ENCODE measurements at places on chromosomes 3 and 15.
A peak's percentile ranks its signal among the peaks of the same experiment; 100 is the strongest.

- H3K27ac ChIP-seq: peak overlapping the region; percentile 98
- H3K27me3 ChIP-seq: no peaks in the 10 kb centered on the region
- H3K4me3 ChIP-seq: no peak overlapping the region
- DNase-seq: peak; percentile 80
- H3K4me1 ChIP-seq: peaks cover 16% of the 10 kb centered on the region
Observed at GRCh38 chr15:90881978-90882721, 2.2 kb upstream of the FES start.

- H3K4me3 ChIP-seq: no peak overlapping the region
- no peaks in the 10 kb centered on the region for H3K4me1 ChIP-seq
- no peaks in the 10 kb centered on the region for H3K27me3 ChIP-seq
- no peak for DNase-seq
- H3K36me3 ChIP-seq: no peaks in the 10 kb centered on the region
Observed at GRCh38 chr15:31208817-31209216, 107.3 kb upstream of the TRPM1 start.

- H3K27ac ChIP-seq: no peak overlapping the region
- no peak for DNase-seq
- no peaks in the 10 kb centered on the region for H3K4me1 ChIP-seq
- peaks cover 33% of the 10 kb centered on the region for H3K36me3 ChIP-seq
- H3K27me3 ChIP-seq: no peaks in the 10 kb centered on the region
Observed at GRCh38 chr3:33385423-33385822, 54.8 kb downstream of the UBP1 start.

- DNase-seq: no peak
- no peaks in the 10 kb centered on the region for H3K27me3 ChIP-seq
- no peak overlapping the region for H3K27ac ChIP-seq
Observed at GRCh38 chr3:119862616-119863015, 80.7 kb downstream of the NR1I2 start.

DNA sequence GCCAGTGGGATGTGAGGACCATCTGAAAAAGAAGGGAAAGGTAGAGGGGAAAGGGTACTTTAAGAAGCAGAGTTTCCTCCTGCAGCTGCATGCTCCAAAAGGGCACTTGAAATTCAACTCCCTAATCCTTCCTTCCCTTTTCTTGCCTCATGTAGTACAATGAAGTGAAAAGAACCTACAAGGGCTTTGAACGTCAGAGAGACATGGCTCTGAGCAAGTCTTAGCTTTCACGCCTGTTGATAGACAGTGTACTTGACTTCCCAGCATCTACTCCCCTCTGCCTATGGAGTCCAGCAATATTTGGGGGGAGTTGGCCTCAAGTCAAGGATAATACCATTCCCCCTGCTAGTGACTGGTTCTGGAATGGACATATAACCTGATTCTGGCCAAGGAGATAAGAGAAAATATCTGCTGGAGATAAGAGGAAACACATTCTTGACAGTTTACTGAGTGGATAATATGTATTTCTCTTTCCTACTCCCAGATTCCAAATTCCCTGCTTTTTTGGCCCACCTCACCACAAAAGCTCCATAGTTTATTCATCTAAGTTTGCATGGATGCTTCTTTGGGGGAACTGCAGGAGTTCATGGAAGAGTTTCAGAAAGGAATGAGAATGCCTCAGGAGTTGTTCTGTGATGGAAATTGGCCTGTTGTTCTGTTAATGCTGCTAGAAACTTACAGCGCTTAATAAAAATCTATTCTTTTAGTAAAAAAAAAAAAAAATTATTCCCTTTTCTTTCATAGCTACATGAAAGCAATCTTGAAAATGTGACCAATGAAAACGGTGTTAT lies 193.0 kb upstream of the TPM1 start:
- no peak overlapping the region for H3K4me3 ChIP-seq
- no peaks in the 10 kb centered on the region for H3K36me3 ChIP-seq
- H3K4me1 ChIP-seq: peaks cover 6% of the 10 kb centered on the region
- peaks cover 9% of the 10 kb centered on the region for H3K27me3 ChIP-seq
- DNase-seq: no peak

GRCh38 chr3:190619761-190620160 lies 105.9 kb downstream of the IL1RAP start:
- H3K36me3 ChIP-seq: peaks cover 17% of the 10 kb centered on the region
- no peaks in the 10 kb centered on the region for H3K27me3 ChIP-seq
- H3K4me1 ChIP-seq: peaks cover 25% of the 10 kb centered on the region
- no peak overlapping the region for H3K27ac ChIP-seq

DNA sequence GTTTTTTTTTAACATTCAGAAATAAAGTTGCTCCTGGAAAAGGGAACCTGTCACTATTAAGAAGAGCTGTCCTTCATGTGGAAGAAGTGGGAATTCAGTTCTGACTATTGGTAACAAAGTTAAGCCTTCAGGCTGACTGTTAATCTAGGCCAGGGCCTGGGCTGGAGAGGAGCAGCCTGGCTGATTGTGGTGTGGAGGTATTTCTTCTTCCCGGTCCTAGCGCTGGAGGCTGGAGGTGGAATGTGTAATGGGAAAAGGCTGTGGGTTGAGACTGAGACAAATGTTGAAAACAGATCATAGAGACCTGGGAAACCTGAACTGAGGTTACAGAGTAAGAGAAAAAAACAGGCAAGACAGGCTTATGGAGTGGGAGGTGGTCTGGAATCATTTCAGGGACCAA lies 23.8 kb upstream of the SH3BP5 start:
- no peak overlapping the region for H3K4me3 ChIP-seq
- H3K27ac ChIP-seq: peak overlapping the region; percentile 36
- H3K4me1 ChIP-seq: peaks cover 36% of the 10 kb centered on the region
- H3K36me3 ChIP-seq: no peaks in the 10 kb centered on the region
- H3K27me3 ChIP-seq: no peaks in the 10 kb centered on the region

GRCh38 chr3:36494461-36495109 lies 114.3 kb downstream of the STAC start:
- no peaks in the 10 kb centered on the region for H3K4me1 ChIP-seq
- H3K36me3 ChIP-seq: no peaks in the 10 kb centered on the region
- no peak overlapping the region for H3K27ac ChIP-seq

DNA sequence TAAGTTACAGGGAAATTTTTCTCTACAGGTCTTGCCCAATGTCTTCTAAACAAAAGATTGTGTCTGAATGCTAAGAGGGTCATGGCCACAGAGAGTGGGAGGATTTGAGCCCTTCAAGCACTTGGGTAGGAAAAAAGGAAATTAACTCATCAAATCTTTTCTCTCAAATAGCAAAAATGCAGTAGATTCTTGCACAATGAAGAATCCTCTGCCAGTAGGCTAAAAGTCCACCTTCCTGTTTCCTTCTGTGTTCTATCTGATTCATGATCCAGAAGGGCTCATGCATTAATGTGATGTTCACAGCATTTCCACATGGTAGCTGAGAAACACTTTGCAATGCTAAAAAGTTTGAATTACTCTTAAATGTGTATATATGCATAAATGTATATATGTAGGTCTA lies 177.1 kb downstream of the CD47 start:
- peaks cover 10% of the 10 kb centered on the region for H3K4me1 ChIP-seq
- H3K36me3 ChIP-seq: no peaks in the 10 kb centered on the region
- no peak overlapping the region for H3K27ac ChIP-seq
- H3K4me3 ChIP-seq: no peak overlapping the region
- no peaks in the 10 kb centered on the region for H3K27me3 ChIP-seq

- no peaks in the 10 kb centered on the region for H3K27me3 ChIP-seq
- no peak for DNase-seq
- H3K4me1 ChIP-seq: no peaks in the 10 kb centered on the region
Observed at GRCh38 chr3:194736277-194736895, 50.7 kb downstream of the FAM43A start.

- no peaks in the 10 kb centered on the region for H3K4me1 ChIP-seq
- H3K36me3 ChIP-seq: no peaks in the 10 kb centered on the region
- no peak for DNase-seq
- H3K4me3 ChIP-seq: no peak overlapping the region
- H3K27ac ChIP-seq: no peak overlapping the region
Observed at GRCh38 chr3:64179860-64180259, 45.4 kb downstream of the PRICKLE2 start.

DNA sequence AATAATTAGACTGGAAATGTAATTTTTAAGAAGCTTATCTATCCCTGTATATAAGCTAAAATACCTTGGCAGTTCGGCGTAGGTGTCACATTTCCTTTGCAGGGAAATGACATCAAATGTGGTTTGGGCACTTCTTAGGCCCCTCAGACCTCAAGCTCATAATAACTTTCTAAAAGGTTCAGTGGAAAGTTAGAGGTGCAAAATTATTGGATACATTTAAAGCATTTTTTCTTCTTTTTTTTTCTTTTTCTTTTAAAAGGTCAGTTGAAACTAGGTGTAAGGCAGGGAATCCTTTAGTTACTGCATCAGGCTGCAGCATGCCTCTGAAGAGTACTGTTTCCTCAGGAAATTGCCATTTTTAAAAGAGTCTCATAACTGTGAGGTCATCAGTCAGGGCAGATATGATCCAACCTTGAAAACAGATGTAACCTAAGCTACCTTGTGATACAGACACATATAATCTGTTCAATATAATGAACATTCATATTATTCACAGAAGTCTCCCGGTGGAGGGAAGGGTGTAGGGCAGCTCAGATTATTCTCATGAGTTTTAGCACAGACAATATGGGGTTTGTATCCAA lies 4.8 kb downstream of the SACM1L start:
- H3K4me3 ChIP-seq: no peak overlapping the region
- H3K27me3 ChIP-seq: no peaks in the 10 kb centered on the region
- H3K4me1 ChIP-seq: peaks cover 58% of the 10 kb centered on the region
- no peak for DNase-seq

- no peaks in the 10 kb centered on the region for H3K36me3 ChIP-seq
- H3K27me3 ChIP-seq: no peaks in the 10 kb centered on the region
- no peak overlapping the region for H3K4me3 ChIP-seq
- no peak for DNase-seq
- H3K27ac ChIP-seq: no peak overlapping the region
Observed at GRCh38 chr15:68362537-68363126, 69.3 kb downstream of the ITGA11 start.

GRCh38 chr3:17259685-17260084 lies 374.9 kb downstream of the PLCL2 start:
- no peaks in the 10 kb centered on the region for H3K4me1 ChIP-seq
- H3K27me3 ChIP-seq: no peaks in the 10 kb centered on the region
- no peak overlapping the region for H3K27ac ChIP-seq
- H3K4me3 ChIP-seq: no peak overlapping the region

DNA sequence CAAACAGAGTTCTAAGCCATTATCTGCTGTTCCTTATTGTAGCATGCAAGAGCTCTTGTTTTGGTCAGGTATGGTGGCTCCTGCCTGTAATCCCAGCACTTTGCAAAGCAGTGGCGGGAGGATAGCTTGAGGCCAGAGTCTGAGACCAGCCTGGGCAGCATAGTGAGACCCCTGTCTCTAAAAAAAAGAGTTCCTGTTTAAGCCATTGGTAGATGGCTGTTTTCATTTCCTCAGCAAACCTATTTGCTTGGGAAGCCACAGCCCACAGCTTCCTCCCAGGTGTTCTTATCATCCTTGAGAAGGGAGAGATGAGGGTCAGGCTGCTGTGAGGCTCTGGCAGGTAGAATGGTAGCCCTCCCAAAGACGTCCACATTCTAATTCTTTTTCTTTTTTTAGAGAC lies 24.4 kb upstream of the FAM81A start:
- H3K27ac ChIP-seq: no peak overlapping the region
- H3K27me3 ChIP-seq: no peaks in the 10 kb centered on the region
- H3K4me3 ChIP-seq: no peak overlapping the region
- no peak for DNase-seq
- no peaks in the 10 kb centered on the region for H3K36me3 ChIP-seq

DNA sequence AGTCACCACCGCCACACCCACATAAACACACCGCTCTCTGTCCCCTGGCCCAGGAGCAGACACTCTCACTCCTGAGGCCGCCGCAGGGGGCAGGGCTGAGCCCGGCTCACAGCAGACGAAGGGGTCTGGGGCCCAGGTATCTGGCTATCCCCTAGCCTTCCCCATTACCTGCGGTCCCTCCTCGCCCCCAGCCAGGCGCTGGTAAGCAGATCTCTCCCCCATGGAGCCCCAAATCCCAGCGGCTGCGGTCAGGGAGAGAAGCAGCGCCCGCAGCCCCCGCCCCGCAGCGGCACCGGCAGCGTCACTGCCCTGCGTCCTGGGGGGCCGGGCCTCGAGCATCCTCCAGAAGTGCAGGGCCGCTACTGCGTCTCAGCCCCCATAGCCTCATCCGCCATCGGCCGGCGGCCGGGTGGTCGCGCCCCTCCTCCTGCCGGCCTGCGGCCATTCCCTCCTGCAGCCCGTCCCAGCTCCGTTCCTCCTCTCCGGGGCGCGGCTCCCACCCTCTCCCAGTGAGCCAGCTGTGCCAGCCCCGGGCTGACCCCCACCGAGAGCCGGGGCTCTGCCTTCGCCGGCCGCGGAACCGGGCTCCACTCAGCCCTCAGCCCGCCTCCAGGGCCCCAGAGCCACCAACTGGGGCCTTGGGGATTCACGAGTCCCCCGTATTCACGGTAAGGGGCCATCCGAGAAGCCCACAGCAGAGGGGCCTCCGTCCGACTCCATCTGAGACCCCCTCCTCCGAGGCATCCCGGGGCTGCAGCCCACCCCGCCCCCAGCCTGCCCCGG lies 13.1 kb downstream of the TNK2 start:
- no peaks in the 10 kb centered on the region for H3K27me3 ChIP-seq

DNA sequence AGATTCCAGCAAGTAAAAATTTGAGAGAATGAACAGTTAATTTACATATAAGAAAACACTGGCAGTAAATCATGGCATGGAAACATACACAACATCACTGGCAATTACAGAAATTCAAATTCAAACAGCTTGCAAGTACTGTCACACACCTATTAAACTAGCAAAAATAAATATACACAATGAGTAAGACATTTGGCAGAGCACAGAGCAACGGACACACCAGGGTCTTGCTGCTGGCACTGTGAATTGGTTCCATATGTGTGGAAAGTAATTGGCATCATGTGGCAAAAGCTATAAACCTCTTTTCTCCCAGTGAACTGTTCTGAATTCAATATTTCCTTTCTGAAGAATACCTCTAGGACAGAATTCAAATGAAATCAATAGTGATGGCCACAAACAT lies 78.3 kb downstream of the LRRK1 start:
- no peaks in the 10 kb centered on the region for H3K4me1 ChIP-seq
- DNase-seq: no peak
